ENCODE measurements at places on chromosomes 7 and 10. TPM values are rescaled to one million over a fixed set of nuclear protein-coding genes. Genes with fewer than 3 reads are reported as not detected.

LRRC4 gene
- 1.3 TPM for polyA plus RNA-seq

CYP2C19 gene
- polyA plus RNA-seq: 0.19 TPM

CAMK2B gene
- polyA plus RNA-seq: 0.23 TPM

ARHGAP19 gene
- 3.0 TPM for polyA plus RNA-seq

NPTX2 gene
- 0.60 TPM for polyA plus RNA-seq
